ENCODE measurements at places on chromosomes 4 and X.

DNA sequence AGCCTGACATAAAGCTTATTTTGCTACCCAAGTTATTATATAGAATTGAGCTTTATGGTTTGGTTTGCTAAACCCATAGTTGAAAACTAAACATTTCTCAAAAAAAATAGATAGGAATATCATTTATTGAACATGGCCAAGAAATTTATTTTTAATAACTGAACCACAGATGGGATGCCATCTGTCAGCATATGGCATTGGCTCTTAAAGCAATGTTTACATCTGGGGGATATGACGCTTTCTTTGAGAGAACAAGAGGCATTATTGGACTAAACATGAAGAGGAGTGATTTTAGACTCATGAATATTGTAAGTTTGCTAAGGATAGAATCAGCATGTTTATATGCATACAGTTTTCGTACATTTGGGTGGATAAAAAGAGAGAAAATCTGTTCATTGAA lies 132.6 kb upstream of the SLIT2 start:
- no peak for DNase-seq

DNA sequence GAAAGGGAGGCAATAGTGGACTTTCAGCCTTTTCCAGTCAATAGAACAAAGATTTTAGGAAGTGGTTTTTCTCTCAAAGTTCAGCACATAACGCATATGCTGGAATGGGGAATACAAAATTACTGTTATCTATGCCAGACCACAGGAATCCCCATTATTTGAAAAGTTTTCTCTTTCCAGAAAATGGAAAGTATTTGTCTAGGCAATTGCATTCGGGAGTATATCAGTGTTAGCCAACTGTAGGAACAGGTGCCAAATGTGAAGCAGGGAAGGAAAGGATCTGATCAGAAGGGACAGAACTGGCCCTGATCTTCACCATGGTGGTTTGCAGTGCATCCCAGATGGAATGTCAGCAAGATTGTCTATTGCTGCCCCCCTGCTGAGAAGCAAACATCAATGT lies 213.6 kb downstream of the CPE start:
- no peak for DNase-seq

- DNase-seq = no peak
These were observed 67.2 kb downstream of the TMEM131L start for GRCh38 chr4:153533387-153533786.

- DNase-seq = no peak
These were observed 73.3 kb downstream of the NCAPG start for GRCh38 chr4:17884063-17884462.
